ENCODE measurements at places on chromosomes 6 and 20.

- DNase-seq, result no peak
These were observed 170.0 kb upstream of the DTNBP1 start for GRCh38 chr6:15832841-15833240.

DNA sequence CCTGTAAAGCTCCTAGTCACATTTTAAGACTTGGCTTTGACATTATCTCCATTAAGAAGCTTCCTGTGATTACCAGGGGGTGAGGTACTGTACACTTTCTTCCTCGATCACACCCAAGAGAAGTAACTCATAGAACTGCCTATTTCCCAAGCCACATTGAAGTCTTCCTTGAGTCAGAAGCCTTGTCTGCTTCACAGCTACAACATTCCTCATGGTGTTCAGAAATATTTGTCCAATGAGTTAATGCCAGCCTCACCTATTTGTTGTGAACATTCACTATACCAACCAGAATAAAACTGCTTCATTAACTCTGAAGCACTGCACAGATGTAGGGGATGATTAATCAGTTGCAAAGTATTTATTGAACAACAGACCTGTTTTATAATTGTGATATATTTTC is 622.3 kb downstream of the PTPRT start:
- DNase-seq, result no peak

GRCh38 chr6:167683028-167683862 is 143.5 kb upstream of the AFDN start:
- no peak for DNase-seq

- no peak for DNase-seq
These were observed 228.8 kb downstream of the TBC1D32 start for GRCh38 chr6:121105461-121105860.

GRCh38 chr6:167504385-167504961 is 179.6 kb downstream of the TTLL2 start:
- DNase-seq, result no peak

- no peak for DNase-seq
These were observed 82.1 kb upstream of the MLIP start for GRCh38 chr6:54029187-54029586.

- no peak for DNase-seq
These were observed 10.8 kb upstream of the RHAG start for GRCh38 chr6:49647476-49647875.

GRCh38 chr6:116682334-116682712 is 1.3 kb downstream of the KPNA5 start:
- DNase-seq, result no peak

GRCh38 chr6:29933955-29934354 is 8.4 kb upstream of the HLA-A start:
- DNase-seq, result no peak

GRCh38 chr20:57265336-57265996 is 975 bp downstream of the BMP7 start:
- DNase-seq, result no peak

All from stimulated activated CD4-positive, alpha-beta T cell treated with anti-CD3 and anti-CD28 coated beads, Interleukin-4, amount 100 ng/mL, for 4 hours (primary cell).